ENCODE measurements at places on chromosomes 1 and 21.

DNA sequence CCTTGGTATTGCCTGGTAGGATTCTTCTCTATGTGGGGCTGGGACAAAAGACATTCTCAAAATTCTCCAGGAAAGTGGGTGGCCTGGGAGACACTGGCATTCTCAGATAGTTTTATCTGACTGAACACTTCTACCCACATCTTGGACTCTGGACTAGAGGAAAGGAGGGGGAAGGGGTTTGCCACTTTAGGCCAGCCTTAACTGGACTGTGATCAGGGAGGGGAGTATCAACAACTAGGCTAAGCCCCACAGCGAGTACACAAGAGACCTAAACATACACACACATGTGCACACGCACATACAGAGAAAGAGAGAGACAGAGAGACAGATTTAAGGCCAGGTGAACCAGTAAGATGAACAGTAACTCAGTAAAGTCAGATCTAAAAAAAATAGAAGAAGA lies 1.2 kb upstream of the SEMA6C start:
- DNase-seq, result no peak

- no peak for DNase-seq
Measured at GRCh38 chr1:107196973-107197562, 56.2 kb downstream of the NTNG1 start.

DNA sequence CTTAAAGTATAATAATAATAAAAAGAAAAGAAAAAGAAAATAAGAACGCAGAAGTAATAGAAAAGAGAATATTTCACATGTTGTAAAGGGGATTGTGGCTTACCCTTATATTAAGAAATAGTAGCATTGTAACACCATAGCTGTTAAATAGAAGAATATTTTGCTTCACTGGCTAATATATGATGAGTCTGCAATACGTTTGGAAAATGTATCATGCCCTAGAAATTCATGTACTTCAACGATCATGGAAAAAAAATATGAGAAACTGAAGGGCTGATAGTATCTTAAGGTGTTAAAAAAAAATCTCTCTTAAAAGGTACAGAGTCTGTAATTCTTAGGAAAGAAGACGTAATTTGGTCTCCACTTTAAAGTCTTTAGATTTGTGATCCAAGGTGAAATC lies 1390.5 kb upstream of the ADGRL2 start:
- no peak for DNase-seq

- DNase-seq, result no peak
Measured at GRCh38 chr1:238254935-238255334, 364.2 kb upstream of the ZP4 start.
